Foreskin keratinocyte (primary cell): ENCODE measurements at places on chromosomes 4 and X. TPM values are rescaled to one million over a fixed set of nuclear protein-coding genes. Genes with fewer than 3 reads are reported as not detected.

XAGE5 gene
- not detected in 2 replicates for total RNA-seq

PITX2 gene
- 22.2 and 27.1 TPM in 2 replicates for total RNA-seq

- DNase-seq = no peak
These were observed 349.7 kb upstream of the NOCT start for GRCh38 chr4:138665851-138666250.

DNA sequence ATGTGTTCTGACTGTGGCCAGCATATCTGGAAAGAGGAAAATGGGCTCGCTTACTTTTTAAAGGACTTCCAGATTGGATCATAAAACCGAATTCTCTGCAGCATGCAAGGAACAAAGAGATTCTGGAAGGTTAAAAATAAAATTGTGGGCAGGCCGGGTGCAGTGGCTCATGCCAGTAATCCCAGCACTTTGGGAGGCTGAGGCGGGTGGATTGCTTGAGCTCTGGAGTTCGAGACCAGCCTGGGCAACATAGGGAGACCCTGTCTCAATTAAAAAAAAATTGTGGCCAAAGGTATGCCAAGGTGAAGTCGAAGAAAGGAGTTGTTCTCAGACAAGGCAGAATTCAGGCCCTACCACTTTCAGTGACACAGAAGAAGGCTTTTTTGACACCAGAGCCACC lies 37.8 kb downstream of the NELFA start:
- no peak for DNase-seq
